ENCODE measurements at places on chromosomes 1 and 21.
A peak's percentile ranks its signal among the peaks of the same experiment; 100 is the strongest.

DNA sequence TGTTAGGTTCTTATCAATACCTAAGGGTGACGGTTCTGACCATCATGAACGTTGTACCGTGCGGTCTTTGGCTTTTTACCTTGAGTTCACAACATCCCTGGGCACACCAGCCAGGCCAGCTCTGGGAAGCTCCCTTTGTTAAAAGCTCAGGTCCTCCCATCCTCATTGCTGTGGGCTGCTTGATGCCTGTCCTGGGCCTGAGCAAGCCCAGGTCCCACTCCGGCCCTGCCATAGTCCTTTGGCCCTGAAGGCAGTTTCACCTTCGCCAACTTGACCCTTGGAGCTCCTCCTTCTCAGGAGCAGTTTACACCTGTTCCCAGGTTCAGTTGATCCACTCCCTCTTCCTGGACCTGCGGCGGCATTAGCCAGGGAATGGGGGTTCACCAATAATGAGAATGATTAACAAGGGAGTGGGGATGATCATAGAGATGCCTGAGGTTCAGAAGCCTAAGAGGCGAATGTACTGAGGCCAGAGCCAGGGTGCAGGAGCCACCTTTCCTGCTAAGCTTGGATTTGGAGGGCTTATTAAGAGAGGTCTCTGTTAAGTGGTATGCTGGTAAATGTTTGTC, 40.2 kb downstream of the DHCR24 start:
- H3K27me3 ChIP-seq = no peaks in the 10 kb centered on the region
- no peak overlapping the region for H3K27ac ChIP-seq
- H3K4me3 ChIP-seq = no peak overlapping the region
- H3K4me1 ChIP-seq = no peaks in the 10 kb centered on the region
- H3K36me3 ChIP-seq = no peaks in the 10 kb centered on the region

GRCh38 chr1:65197636-65198035, 49.6 kb downstream of the AK4 start:
- H3K4me3 ChIP-seq = no peak overlapping the region
- no peaks in the 10 kb centered on the region for H3K4me1 ChIP-seq
- H3K36me3 ChIP-seq = no peaks in the 10 kb centered on the region
- H3K27ac ChIP-seq = no peak overlapping the region
- no peak for DNase-seq

- no peaks in the 10 kb centered on the region for H3K4me1 ChIP-seq
- H3K27me3 ChIP-seq = no peaks in the 10 kb centered on the region
- no peak overlapping the region for H3K4me3 ChIP-seq
- no peak overlapping the region for H3K27ac ChIP-seq
- no peaks in the 10 kb centered on the region for H3K36me3 ChIP-seq
These were observed 116.7 kb downstream of the CDC7 start for GRCh38 chr1:91617285-91617765.

DNA sequence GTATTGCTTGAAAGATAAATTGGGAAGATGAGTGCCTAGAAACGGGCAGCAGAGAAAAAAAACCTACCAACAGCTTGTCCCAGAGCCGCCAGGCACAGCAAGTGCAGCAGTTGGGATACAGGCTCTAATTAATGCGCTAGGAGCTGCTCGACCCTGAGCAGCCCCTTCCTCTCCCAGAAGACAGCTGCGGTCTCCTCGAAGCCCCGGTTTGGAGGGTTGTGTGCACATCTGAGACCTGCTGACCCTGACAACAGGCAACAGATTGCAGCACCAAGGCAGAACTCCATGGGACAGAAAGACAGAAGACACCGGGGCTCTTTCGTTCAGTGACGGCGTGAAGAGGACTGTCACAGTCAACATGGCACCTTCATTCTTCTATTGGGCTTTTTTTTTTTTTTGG, 101.4 kb downstream of the TSEN15 start:
- no peak overlapping the region for H3K27ac ChIP-seq
- peaks cover 10% of the 10 kb centered on the region for H3K4me1 ChIP-seq
- peaks cover 11% of the 10 kb centered on the region for H3K27me3 ChIP-seq
- H3K4me3 ChIP-seq = peak overlapping the region; percentile 19

DNA sequence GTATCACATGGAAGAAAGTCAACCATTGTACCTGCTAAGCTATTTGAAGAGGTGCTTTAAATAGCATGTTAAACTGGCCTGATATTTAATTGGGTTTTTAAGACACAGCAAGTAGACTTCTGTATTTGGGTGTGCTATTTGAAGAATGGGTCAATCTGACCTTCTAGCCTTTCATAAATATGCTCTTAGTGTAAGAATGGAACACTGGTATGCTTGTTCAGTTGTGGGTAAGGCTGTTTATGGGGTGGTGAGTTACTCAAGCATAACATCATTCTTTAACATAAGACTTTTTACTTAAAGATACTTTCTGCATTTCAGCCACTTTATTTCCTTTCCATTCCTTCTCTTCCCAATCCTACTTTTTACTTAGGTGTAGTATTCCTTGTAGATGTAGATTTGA, 21.4 kb downstream of the AHCYL1 start:
- peaks cover 21% of the 10 kb centered on the region for H3K36me3 ChIP-seq
- H3K4me3 ChIP-seq = no peak overlapping the region
- DNase-seq = no peak
- H3K27me3 ChIP-seq = no peaks in the 10 kb centered on the region

DNA sequence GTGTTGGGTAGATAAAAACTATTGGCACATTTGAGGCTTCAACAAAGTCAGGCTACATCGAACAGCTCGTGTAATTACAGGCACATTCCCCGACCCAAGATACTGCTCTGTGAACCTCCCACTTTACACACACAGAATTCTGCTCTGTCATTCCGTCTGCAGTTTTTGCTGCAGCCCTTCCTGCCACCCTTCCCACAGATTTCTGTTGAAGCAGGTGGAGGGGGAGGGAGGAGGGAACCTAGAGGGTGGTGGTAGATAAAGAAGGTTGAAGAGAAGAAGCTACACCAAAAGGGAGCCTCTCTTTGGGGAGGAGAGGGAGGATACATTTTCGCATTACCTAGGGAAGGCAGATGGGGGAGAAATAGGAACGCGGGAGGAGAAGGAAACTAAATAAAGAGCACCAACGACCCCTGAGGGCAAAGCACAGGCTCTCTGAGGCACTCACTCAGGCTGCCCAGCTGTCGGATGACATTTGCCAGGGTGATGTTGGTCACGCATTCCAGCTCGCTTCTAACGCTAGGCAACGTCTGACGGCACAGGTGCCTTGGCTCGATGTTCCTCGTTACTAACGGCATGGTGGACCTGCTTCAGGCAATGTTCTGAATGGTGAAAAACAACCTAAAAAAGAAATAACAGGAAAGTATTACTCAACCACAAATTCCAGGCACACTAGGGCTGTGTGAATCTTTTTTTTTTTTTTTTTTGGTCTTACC, 36.0 kb downstream of the GPR3 start:
- peak overlapping the region; percentile 37 for H3K4me3 ChIP-seq
- peaks cover 70% of the 10 kb centered on the region for H3K4me1 ChIP-seq
- no peak for DNase-seq
- peaks cover 35% of the 10 kb centered on the region for H3K36me3 ChIP-seq
- peak overlapping the region; percentile 54 for H3K27ac ChIP-seq

DNA sequence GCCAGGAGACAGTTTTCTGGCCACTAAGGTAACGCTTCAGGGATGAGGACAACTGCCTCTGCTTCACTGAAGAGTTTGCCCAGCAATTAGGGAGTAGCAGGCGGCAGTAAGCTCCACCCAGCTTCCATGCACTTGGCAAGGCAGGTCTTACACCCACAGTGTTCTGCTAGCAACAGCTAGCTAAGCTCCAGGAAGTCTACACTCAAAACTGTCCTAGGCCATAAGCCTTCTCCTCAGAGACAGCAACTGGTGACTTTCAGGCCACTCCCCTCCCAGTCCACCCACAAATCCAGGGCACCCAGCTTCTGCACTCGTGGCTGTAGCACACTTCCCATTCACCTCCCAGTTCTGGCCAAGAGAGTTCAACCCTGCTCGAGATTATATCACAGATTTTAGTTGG, 47.3 kb downstream of the KMO start:
- no peaks in the 10 kb centered on the region for H3K27me3 ChIP-seq
- no peak overlapping the region for H3K4me3 ChIP-seq
- H3K4me1 ChIP-seq = no peaks in the 10 kb centered on the region

DNA sequence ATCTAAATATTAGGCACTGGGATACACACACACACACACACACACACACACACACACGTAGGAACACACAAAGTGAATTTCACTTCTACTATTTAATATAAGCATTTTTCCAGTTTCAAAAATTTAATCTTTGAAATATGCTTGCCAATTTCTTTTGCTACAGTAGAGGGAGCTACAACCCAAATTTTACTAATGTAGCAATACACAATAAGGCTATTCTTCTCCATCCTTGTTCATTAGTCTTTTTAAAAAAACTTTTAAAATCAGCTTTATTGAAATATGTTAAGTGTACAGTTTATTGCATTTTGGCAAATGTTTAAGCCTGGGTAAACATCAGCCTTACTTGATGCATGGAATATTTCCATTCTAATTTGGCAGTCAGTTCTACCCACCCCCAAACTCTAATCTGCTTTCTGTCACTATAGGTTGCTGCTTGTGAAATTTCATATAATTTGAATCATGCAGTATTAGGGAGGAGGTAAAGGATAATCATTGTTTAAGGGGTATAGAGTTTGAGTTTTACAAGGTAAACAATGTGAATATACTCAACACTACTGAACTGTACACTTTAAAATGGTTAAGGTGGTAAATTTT, 93.0 kb upstream of the TENT5C start:
- H3K4me3 ChIP-seq = no peak overlapping the region
- no peak for DNase-seq
- no peaks in the 10 kb centered on the region for H3K27me3 ChIP-seq

DNA sequence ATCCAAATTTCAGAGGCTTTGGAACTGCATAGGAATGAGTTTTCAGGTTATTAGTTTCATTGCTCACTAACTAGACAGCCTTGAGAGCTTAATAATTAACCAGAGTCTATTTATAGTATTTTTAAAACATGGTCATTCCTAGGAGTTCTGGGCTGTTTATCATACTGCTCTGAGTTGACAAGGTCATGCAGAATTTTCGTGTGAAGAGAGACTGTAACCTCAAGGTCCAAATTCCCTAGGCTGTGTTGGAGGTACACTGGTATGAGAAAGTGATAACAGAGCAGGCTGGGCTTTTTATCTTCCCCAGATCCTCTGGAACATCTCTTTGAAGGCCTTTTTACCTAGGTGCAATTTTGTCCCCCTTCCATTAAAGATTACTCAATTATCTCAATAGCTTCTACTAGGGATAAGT, 736.3 kb downstream of the LTN1 start:
- no peaks in the 10 kb centered on the region for H3K4me1 ChIP-seq
- no peak overlapping the region for H3K27ac ChIP-seq
- no peaks in the 10 kb centered on the region for H3K27me3 ChIP-seq
- no peaks in the 10 kb centered on the region for H3K36me3 ChIP-seq

GRCh38 chr1:36966242-36966641, 68.1 kb downstream of the GRIK3 start:
- no peaks in the 10 kb centered on the region for H3K36me3 ChIP-seq
- peaks cover 3% of the 10 kb centered on the region for H3K27me3 ChIP-seq
- H3K27ac ChIP-seq = no peak overlapping the region
- H3K4me3 ChIP-seq = no peak overlapping the region
- H3K4me1 ChIP-seq = no peaks in the 10 kb centered on the region

- H3K4me1 ChIP-seq = no peaks in the 10 kb centered on the region
- peaks cover 13% of the 10 kb centered on the region for H3K36me3 ChIP-seq
- no peak for DNase-seq
- no peaks in the 10 kb centered on the region for H3K27me3 ChIP-seq
These were observed 14.5 kb downstream of the PSMG1 start for GRCh38 chr21:39168800-39169199.

DNA sequence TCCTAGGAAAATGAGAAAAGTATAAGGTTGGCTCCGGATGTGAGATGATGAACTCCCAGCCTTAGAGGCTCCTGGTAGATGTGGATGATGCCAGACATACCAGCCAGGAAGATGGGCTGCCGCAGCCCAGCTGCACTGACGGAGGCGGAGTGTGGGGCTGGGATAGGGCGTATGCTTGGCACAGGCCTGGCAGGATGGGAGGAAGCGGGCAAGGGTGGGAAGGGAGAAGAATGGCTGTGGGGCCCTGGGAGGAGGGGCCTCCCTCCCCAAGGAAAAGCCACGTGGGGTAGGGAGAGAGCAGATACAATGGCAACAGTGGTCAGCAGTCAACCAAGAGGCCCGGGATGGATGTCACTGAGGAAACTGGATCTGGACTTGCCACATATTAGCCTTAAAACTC, 41.3 kb upstream of the KIF21B start:
- no peak overlapping the region for H3K27ac ChIP-seq
- H3K4me3 ChIP-seq = no peak overlapping the region
- no peaks in the 10 kb centered on the region for H3K4me1 ChIP-seq
- no peaks in the 10 kb centered on the region for H3K36me3 ChIP-seq
- peaks cover 4% of the 10 kb centered on the region for H3K27me3 ChIP-seq

DNA sequence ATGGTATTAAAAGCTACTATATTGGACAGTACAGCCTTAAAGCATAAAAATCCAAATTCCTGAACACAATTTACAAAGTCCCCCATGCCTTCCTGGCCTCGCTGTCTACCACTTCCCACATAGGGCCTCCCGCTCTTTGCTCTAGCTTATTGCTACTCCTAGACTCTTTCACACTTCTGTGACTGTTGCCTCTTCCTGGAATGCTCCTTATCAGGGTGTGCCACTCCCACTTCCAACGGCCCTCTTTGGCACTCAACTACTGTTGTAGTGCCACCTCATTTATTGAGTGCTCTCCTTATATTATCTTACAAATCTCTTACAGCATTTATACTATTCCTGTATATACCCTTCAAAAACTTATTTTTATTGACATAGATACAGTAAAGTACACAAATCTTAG, 4.8 kb downstream of the SARS1 start:
- DNase-seq = no peak
- H3K36me3 ChIP-seq = peaks cover 12% of the 10 kb centered on the region
- H3K4me1 ChIP-seq = peaks cover 33% of the 10 kb centered on the region

DNA sequence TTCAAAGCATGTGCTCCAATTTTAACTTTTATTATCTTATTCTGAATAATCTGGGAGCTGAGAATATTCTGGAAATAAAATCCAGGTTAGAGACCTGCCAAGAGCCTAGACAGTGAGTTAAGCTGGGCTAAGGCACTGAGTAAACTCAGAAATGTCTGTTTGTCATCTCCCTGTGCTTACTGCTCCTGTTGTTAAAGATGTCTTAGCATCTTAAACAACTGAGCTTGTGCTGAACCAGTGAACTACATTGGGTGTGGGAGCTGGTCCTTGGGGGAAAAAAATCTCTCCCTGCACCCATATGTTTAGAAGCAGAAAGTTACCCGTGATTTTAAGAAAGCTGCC, 25.0 kb upstream of the AHCYL1 start:
- H3K36me3 ChIP-seq = no peaks in the 10 kb centered on the region
- no peak overlapping the region for H3K4me3 ChIP-seq
- no peak overlapping the region for H3K27ac ChIP-seq

DNA sequence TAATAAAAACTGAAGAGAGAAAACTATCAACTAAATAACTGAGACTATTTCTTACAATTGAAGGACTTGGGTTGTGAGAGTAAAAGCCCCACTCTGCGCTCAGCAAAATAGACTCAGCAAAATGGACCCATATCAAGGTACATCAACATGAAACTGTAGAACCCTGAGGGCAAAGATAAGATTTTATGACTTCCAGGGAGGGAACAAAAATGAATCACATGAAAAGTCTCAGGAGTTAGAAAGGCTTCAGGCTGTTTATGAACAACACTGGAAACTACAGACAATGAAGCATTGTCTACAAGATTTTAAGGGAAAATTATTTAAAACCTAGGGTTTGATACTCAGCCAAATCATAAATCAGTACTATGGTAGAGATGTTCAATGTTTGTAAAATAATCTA, 434.3 kb downstream of the PTPRC start:
- H3K4me1 ChIP-seq = no peaks in the 10 kb centered on the region
- no peaks in the 10 kb centered on the region for H3K27me3 ChIP-seq
- H3K36me3 ChIP-seq = no peaks in the 10 kb centered on the region
- no peak overlapping the region for H3K4me3 ChIP-seq
- H3K27ac ChIP-seq = no peak overlapping the region
- no peak for DNase-seq

- H3K4me1 ChIP-seq = peaks cover 3% of the 10 kb centered on the region
- DNase-seq = no peak
- H3K27ac ChIP-seq = no peak overlapping the region
- no peaks in the 10 kb centered on the region for H3K27me3 ChIP-seq
- no peak overlapping the region for H3K4me3 ChIP-seq
These were observed 6.1 kb upstream of the MASP2 start for GRCh38 chr1:11052839-11053757.

Data from CD4-positive, alpha-beta T cell (primary cell).